ENCODE measurements at places on chromosomes 13 and 19.

DNA sequence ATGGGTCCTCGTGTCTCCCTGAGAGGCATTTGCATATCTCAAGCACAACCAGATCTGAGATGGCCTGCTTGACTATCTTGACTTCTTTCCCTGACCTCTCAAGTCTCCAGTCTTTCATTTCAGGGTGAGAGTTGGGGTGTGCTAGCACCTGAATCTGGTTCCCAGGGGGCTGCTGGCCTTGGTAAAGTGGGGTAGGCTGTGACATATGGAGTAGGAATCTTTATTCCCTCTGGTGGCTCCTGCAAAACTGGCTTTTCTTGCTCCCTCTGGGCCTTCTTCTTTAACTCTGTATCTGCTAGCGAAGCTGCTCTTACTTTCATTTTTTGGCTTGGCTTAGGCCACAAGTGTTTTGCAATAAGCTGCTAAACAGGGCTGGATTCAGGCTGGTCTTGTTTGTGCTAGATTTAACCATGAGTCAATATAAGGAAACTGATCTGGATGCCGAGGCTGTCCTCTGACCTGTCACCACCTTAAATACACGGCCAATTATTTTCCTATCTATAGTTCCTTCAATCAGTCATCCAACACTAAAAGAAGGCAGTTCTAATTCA, 42.3 kb downstream of the ZNF493 start:
- DNase-seq = no peak

DNA sequence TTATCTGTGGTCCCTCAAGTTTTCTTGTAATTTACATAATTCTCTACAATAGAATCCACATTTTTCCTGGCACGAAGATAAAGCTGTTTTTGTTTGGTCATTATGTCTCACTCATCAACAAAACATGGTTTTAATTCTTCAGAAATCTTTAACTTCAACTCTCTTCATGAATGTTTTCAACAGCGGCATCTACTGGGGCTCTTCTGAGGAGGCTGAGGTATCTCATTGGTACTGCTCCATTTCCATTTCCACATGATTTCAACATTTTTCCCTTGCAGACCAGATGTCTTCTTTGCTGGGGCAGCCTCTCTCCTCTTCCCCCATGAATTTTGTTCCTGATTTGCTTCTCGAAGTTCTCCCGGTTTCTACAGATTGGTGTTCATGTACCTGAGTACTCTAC, 5.8 kb upstream of the KBTBD7 start:
- DNase-seq = no peak

- no peak for DNase-seq
Observed at GRCh38 chr19:55287361-55288079, 3.7 kb downstream of the BRSK1 start.

GRCh38 chr13:46213242-46213641, 1.5 kb downstream of the LRRC63 start:
- no peak for DNase-seq

DNA sequence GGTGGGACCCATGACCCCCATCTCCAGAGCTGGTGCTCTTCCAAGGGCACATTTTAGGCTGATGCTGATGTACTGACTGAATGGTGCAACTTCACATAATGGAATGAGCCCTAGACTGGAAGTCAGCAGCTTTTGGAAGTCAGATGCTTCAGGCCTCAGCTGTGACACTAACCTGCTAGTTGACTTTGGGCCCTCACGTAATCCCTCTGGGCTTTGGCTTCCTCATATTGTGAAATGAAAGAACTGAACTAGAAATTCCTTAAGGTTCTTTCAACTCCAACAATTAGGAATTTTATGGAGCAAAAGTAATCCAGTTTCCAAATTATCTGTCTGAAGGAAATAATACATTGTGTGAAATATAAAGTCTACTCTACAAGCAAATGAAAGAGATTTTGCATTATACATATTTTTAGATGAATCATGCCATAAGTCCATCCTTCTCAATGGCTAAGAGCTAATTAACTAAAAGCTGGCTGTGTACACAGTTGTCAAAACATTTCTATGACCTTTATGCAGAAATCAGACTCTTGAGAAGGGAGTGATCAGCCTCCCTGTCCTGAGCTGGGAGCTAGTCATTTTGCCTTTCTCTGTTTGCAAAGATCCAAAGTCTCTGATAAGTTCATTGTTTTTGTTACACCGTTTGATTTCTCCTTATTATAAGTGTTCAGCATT, 204.2 kb downstream of the DCLK1 start:
- DNase-seq = no peak

GRCh38 chr13:102399791-102400674, 1.8 kb downstream of the FGF14 start:
- peak; percentile 47 for DNase-seq

GRCh38 chr19:48513289-48514122, 1.9 kb upstream of the LMTK3 start:
- DNase-seq = peak; percentile 89

GRCh38 chr19:45395821-45396617, 8.8 kb downstream of the PPP1R13L start:
- DNase-seq = no peak

- DNase-seq = no peak
Observed at GRCh38 chr19:49579947-49580263, 451 bp downstream of the NOSIP start.

DNA sequence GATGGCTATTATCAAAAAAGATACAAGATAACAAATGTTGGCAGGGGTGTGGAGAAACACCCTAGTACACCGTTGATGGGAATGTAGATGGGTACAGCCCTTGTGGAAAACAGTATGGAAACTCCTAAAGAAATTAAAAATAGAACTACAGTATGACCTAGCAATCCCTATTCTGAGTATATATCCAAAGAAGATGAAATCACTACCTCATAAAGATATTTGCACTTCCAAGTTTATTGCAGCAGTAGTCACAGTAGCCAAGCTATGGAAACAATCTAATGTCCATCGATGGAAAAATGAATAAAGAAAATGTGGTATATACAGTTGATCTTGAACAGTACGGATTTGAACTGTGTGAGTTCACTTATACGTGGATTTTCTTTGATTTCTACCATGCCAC, 28.3 kb downstream of the TDRD3 start:
- DNase-seq = no peak

DNA sequence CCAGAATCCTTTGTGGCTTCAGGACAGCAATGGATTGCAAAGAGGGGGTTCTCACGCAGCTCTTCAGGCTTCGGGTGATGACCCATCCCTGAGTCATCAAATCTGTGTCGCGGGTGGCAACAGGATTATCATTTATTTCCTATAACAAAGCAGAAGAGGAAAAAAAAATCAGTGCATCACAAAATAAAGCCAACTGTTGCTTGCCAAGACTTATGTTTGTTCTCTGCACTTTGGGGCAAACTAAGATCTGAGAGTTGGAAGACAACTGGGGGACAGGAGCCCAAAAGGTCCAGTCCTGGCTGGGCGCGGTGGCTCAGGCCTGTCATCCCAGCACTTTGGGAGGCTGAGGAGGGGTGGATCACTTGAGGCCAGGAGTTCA, 6.4 kb downstream of the GNA15 start:
- no peak for DNase-seq

DNA sequence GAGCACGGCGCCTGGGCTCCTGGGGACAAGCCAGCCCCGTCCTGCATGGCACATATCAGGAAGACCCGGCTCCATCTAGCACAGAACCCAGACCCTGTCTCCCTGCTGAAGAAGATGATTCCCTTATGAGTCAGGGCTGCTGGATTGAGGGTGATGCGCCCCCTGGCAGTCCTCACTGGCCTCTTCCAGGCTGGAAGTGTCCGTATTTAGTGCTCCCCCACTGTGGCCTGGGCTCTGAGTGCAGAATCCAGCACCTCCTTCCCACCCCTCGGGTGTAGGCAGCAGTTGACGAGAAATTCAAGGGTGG, 14.9 kb downstream of the COMP start:
- DNase-seq = no peak

GRCh38 chr13:113620036-113620796, 35.7 kb downstream of the TFDP1 start:
- no peak for DNase-seq

- no peak for DNase-seq
Observed at GRCh38 chr13:99809926-99810325, 161.6 kb downstream of the ZIC5 start.

- no peak for DNase-seq
Observed at GRCh38 chr19:17953316-17953801, 13.5 kb upstream of the KCNN1 start.

DNA sequence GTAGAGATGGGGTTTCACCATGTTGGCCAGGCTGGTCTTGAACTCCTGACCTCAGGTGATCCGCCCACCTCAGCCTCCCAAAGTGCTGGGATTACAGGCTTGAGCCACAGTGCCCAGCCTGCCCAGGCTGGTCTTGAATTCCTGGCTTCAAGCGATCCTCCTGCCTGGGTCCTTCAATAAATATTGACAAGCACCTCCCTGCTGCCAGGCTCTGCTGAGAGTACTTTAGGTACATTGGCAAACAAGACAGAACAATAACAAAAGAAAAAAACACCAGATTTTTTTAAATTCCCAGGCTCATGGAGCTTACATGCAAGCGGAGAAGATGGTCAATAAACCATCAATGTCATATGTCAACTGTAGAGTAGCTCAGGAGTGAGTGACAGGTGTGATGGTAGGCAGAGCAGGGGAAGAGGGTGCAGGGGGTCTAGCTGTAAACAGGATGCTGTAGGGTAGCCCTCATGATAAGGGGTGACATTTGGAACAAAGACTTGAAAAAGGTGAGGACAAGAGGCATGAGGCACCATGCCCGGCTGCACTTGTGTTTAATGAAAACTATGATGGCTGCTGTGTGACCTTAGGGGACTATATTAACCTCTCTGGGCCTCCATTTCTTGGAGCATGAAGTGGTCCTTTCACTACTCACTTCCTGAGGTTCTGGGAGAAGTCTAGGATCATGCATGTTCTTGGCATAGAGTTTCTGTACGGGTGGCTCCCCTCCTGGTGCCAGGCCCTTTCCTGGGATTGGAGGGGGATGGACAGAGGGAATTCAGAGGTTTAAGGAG, 19.6 kb downstream of the SULT2B1 start:
- no peak for DNase-seq

- DNase-seq = no peak
Observed at GRCh38 chr13:97573011-97573410, 139.0 kb downstream of the RAP2A start.

- no peak for DNase-seq
Observed at GRCh38 chr13:24173795-24174194, 13.3 kb downstream of the SPATA13 start.

GRCh38 chr19:14782626-14783409, 4.5 kb upstream of the ADGRE2 start:
- DNase-seq = no peak

DNA sequence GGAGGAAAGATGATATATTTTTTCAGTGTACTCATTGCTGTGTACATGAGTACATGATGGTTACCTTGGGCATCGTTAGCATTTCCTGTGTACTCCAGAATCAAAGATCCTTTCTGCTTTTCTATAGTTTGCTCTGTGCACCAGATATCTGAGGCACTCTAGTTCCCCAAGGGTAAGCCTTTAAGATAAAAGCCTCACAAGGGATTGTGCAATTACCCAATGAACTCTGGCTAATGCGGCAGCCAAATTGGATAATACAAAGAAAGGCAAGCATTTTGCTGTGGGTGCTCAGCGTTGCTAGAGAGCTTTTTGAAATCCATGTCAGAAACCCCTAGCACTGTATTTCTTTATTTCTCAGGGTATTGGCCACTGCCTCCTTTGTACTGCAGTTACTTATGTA, 2.9 kb downstream of the CYSLTR2 start:
- DNase-seq = no peak

DNA sequence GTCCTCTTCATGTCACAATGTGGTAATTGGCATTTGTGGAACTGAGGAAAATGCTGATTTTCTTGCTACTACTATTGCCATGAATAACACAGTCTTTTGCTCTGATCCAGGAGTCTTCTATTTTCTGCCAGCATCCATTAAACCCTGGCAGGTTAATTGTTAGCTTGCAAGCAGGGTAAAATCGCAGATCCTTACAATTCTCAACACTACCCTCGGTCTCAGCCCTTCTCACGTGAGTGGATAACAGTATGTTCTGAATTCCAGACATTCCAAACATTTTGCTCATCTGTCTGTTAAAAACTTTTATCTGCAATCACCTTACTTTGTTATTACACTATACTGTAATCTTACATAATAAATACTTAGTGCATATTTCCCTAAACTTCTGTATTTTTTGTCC, 251.3 kb upstream of the ATXN8OS start:
- DNase-seq = no peak

DNA sequence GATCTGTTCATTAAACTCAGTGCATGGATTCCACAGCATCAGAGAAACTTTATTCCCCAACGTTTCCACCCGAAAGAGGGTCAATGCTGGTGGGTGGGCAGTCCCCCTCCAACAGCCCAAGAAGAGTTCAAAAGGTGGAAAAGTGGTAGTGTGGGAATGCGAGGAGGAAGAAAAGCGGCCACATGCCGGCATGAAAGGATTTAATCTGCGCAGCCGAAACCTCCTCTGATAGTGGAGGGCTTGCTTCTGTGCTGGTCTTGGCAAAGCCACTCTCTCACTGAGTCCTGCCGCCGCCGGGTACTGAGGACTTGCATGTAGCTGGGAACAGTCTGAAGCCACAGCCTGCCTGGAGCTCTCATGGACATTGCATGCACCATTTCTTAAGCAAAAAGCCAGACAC, 136.2 kb upstream of the ZNF536 start:
- DNase-seq = peak; percentile 47

GRCh38 chr13:93254775-93255174, 28.2 kb downstream of the GPC6 start:
- no peak for DNase-seq

DNA sequence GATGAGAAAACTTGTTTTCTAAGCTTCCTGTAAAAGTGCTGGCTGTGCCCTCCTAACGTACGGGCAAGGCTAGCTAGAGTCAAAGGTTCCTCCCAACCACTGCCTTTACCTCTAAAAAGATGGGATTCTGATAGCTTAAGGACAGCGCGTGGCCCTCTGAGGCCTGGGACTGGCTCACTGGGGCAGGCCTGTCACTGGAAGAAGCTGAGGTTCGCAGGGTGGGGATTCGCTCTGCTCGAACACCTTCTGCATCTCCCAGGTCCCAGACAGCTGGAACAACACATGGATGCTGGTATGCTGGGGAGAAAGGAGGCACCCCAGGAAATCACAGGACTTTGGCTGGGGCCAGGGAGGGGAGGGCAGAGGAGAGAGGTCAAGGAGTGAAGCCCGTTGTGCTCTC, 53.1 kb downstream of the CRYL1 start:
- no peak for DNase-seq

- peak; percentile 57 for DNase-seq
Observed at GRCh38 chr13:114053026-114053425, 79.2 kb upstream of the C13orf46 start.

DNA sequence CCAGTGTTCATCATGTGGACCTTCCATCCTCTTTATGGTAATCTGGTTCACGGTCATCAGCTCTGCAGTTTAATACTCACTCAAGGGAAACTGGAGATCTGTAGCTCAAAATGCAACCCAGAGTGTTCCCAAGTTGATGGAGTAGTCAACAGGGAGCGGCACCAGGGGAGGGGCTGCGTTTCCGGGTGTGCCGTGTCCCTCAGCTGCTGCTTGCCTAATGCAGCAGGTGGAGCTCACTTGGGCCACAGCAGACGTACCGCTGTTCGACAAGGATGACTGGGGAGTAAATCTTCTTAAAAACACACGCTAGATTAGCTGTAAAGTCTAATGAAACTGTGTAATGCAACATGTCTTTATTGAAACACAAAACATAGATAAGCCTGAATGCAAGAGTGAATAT, 81.1 kb downstream of the TNFSF13B start:
- DNase-seq = no peak

- DNase-seq = peak; percentile 77
Observed at GRCh38 chr19:17448131-17448967, at the start of gene TMEM221. TMEM221 (minus strand) TSS chr19:17448668; CDS start chr19:17448462, 206 bp downstream.
